Activated naive CD4-positive, alpha-beta T cell (primary cell): ENCODE measurements at places on chromosomes 1 and 21.

DNA sequence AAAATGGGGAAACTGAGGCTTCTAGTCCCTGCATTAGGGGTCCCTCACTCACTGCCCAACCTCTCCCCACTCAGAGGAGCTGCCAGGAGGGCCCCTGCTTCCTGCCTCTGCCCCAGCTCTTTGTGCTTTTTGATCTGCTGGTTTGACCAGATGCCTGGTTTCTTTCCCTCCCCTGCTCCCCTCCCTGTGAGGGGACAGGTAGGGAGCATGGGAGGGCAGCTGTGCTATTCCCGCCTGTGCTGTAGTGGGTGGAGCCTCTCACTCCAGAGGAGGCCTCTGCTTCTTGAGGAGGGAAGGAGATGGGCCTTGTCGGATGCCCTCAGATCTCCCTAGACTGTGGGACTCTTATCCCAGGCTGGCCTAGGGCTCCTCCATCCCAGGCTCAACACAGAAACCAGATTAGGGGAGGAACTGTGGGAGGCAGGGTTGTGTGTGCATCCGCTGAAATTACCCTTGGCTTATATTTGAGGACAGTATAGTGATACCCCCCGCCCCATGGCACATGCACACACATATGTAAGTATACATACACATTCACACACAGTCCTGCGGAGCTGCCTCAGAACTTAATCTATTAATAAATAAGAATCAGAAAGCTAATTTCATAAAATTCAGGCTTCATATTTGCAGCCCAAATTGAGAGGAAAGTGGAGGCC lies 4.6 kb downstream of the BOLA1 start:
- no peak for DNase-seq

- DNase-seq, result no peak
These were observed 3.9 kb downstream of the SYPL2 start for GRCh38 chr1:109470245-109470644.

DNA sequence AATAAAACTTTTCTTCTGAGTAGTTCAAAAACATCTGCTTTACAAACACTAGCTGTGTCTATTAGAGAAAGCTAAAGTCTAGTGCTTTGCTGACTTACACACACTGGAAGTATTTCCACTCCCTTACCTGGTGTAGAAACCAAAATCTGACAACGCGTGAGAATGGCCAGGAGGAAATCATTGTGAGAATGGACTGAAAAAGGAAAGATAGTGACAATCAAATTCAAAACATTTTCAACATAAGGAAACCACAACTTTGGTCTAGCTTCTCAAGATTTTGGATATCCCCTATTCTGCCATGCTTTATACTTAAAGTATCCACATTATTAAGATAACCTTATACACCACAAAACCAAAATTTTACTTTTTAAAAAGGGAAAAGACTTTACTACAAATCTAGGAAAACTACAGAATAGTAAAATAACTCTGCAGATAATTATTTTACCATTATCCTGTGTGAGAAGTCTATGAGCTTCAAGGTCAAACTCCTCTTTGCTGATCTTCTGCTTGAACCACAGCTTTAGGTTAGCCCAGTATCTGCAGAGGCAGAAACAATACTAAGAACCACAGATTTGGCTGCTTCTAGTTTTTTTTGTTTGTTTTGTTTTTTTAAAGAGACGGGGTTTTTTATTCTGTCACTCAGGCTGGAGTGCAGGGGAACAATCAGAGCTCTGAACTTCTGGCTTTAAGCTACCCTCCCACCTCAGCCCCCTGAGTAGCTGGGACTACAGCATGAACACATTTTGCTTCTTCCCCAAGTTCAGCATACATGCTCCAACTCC lies 6.6 kb downstream of the TADA1 start:
- DNase-seq, result no peak

DNA sequence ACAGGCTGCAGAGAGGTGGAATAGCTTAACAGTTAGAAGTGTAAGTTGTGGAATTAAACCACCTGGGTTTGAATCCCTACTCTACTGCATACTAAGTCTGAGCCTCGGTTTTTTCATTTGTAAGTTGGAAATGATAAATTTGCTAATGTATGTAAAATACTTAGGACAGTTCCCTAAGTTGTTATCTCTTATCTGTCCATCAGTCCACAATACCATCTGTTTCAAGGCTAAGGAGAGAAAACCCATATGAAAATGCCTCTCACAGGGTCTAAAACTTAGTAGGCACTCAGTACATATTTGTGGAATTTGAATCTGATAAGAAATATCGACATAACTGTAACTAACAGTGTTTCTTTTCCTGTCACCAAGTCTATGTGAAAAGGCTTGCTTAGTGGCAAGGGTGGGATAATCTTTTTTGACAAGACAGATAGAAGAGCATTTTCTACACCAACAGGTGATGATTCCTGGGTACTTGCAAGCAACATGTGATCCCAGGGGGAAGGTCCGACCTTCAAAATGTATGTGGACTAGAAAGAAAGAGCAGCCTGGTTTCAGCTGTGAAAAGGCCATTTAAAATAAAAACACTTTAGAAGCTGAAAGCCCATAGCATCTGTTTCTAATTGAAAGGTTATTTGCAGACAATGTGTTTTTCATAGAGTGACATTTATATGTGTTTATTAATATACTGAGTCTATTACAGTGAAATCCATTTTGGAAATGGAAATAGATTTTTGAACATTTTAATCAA lies 202.9 kb downstream of the HHAT start:
- no peak for DNase-seq

GRCh38 chr1:67060811-67061218 lies 6.9 kb upstream of the SLC35D1 start:
- DNase-seq, result no peak

DNA sequence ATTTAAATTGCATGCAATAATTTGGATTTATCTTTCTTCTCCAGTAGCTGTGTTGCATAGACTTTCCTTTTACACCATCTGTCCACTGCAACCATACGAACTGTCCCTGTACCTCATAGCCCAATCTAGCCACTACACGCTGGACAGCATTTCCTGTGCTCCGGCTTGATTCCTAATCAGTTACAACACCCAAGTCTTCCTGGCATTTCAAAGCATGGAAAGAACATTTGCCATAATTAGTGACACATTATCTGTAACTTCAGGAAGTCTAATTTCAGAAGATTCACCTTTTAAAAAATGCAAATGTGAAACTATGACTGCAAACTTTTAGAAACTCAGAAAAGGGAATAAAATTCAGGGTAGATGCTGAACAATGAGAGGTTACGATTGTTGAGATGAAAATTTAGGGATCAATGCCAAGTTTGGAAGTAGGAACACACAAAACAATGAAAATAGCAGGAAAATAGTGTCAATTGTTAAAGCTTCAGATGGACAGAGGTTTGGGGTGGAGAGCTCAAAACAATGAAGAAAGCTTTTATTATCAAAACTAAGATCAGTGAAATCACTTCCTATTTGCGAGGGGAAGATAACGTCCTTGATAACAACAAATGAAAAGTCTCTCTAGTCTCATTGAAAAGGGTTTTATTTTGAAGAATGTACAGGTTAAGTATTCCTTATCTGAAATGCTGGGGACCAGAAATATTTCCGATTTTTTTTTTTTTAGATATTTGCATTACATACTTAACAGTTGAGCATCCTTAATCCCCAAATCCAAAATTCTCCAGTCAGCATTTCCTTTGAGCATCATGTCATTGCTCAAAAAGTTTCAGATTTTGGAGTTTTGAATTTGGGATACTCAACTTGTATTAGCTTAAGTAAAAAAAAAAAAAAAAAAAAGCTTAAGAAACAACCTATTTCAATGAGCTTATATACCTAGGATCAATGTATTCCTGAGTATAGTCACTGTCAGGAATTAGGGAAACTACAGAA lies 107.3 kb downstream of the FNBP1L start:
- no peak for DNase-seq

GRCh38 chr1:88998716-88999115 lies 6.3 kb upstream of the KYAT3 start:
- DNase-seq, result no peak

DNA sequence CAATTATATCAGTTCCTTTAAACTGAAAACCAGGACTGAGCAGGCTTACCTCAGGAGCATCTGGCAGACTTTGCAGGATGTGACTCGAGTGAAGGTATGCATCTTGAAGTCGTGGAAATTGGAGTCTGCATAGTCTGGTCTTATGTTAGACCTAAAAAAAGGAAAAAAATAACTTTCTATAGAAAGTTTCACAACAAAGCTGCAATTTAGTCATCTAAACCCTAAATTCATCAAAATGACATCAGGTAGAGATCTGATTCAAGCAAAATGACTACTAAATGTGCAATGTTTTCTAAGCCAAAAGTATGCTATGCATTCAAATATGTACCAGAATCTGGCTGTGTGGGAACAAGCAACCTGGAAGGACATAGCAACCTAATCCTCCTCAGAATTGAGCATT lies 260.1 kb downstream of the VAV3 start:
- DNase-seq, result no peak

GRCh38 chr1:2574350-2574749 lies 12.2 kb upstream of the PRXL2B start:
- DNase-seq, result no peak
